ENCODE measurements at places on chromosomes 11 and 22.

DNA sequence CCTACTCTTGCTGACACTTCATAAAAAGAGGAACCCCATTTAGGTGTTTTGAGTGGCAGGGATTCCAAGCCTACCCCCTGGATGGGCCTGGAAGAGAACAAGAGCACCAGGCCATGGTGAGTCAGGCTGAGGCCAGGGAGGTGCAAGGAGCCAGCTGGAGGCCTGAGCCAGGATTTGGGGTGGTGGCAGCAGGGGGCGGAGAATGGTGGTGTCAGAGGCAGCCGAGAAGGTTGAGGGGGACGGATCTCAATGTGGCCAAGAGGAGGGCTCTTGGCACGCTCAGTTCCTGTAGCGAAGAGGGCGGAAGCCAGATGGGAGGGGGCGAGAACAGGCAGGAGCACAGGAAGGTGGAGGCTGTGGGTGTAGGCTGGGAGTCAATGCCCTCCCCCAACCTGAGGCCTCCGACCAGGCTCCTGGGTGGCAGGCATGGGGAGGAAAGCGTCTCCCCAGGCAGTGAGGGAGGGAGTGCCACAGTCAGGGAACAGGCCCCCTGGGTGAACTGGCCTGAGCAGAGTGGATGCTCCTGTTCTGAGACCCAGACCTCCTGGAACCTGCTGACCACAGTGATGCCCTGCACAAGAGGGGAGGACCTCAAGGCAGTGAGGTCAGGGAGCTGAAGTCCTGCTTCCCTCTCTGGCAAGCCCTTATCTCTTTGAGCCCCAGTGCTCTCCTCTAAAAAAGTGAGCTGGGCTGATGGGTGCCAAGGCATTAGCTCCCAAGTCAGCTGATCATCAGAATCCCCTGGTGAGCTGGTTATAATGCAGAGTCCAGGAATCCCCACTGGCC, 13.9 kb downstream of the RTN4RL2 start:
- no peak for DNase-seq

DNA sequence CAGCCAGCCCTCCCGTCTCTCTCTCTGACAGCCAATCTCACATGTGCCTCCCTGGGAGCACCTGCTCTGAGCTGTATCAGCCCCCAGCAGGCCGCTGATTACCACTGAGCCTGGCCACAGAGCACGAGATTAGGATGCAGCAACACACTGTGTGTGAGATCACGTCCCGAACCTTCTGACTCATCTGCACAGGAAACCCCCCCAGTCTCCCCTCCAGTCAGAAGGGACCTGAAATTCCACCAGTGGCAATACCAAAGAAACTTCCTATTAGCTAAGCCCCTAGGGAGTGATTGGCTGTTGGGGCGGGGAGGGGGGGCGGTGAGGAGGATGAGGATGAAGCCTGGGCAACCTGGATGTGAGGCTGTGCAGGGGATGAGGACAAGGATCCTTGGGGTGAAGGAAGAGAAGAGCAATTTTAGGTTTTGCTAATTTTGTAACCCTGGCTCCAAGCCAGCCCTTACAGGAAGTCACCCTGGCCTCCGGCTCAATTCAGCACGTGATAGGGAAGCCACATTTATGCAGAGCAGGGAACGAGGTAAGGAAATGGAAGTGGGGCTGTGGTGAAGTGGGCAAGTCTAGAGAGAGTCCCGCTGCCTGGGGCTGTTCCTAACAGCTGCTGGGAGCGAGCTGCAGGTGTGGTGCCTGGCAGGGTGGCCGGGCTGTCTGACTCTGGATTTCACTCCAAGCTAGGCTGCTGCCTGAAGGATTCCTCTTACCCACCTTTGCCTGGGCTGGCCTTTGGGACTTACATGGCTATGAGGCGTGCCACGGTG, 1.9 kb downstream of the SLC43A3 start:
- DNase-seq = no peak

DNA sequence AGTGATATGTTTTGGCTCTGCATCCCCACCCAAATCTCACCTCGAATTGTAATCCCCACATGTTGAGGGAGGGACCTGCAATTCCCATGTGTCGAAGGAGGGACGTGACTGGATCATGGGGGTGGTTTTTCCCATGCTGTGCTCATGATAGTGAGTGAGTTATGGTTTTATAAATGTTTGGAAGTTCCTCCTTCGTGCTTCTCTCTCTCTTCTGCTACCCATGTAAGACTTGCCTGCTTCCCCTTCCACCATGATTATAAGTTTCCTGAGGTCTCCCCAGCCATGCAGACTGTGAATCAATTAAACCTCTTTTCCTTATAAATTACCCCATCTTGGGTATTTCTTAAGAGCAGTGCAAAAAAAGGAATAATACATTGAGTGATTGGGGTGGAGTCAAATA, 7.3 kb upstream of the CEP295 start:
- DNase-seq = no peak

DNA sequence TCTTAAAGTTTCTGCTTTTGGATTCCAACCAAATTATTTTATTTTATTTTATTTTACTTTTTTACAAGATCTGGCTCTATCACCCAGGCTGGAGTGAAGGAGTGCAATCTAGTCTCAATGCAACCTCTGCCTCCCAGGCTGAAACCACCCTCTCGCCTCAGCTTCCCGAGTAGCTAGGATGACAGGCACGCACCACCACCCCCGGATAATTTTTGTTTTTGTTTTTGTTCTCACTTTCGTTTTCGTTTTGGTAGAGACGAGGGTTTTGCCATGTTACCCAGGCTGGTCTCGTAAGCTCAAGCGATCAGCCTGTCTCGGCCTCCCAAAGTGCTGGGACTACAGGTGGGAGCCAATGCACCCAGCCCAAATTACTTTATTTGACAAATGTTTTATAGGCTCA, 219.8 kb downstream of the ETS1 start:
- DNase-seq = no peak

- DNase-seq = no peak
These were observed 42.2 kb upstream of the DNAJB7 start for GRCh38 chr22:40904101-40904500.

DNA sequence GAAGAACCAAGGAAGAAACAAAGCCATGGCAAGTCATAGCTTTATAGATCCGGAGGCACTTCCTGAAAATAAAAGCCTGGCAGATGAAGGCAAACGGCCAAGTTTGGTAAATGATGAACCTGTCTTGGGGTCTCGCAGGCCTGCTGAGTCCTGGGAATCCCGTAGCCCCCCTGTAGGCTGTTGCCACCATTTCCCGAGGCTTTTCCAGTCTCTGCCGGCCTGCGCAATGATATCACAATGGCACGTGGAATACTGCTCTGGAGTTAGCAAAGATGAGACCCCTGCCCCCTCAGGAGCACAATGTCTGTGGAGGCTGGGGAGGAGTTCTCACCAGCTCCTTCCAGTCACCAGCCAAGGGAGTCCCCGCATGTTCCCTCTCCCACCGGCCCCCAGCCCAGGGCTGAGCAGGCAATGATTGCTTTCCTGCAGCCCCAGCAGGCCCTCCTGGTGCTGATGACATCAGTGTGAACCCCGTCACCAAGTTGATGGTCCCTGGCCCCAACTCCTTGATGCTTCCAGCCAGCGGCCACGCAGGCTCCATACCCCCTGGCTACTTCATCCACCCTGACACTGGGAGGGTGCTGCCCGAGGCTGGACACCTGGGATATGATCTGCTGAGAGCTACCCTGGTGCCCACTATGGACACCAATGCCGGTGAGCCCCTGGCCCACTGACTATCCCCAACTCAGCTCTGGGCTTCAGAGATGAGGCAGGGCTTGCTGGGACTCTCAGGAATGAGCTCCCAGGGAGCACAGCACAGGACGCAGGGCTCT, 55.9 kb downstream of the BTG4 start:
- DNase-seq = no peak

GRCh38 chr11:40517122-40517521, 942.3 kb downstream of the LRRC4C start:
- no peak for DNase-seq

DNA sequence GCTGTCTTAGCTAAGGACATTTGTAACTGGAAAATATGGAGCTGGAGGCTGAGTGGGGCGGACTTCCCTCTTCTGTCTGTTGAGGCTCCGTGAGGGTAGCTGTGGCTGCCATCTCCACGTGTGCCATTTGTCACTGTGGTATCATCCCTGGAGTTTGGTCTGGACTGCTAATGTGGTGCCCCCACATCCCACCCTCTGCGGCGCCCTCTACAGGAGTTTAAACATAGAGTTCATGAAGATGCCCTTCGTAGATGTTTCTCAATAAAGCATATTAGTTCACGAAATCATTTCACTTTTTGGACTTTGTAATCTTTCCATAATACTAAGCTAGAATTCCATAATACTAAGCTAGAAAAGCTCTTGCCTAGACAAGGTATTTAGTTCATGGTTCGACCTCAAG, 52.4 kb downstream of the TECTA start:
- DNase-seq = no peak

DNA sequence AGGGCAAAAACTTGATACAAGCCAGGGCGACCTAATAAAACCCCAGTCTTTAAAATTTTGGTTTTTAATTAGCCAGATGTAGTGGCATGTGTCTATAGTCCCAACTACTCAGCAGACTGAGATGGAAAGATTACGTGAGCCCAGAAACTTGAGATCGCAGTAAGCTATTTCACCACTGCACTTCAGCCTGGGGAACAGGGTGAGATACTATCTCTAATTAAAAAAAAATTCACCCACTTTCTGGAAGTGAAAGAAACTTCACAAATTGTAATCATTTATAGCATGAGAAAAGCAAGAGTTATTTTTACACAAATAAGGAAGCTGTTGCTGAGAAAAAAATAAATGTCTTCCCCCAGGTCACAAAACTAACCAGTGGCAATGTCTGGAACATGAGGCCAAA, 882 bp upstream of the GLYATL2 start:
- no peak for DNase-seq

DNA sequence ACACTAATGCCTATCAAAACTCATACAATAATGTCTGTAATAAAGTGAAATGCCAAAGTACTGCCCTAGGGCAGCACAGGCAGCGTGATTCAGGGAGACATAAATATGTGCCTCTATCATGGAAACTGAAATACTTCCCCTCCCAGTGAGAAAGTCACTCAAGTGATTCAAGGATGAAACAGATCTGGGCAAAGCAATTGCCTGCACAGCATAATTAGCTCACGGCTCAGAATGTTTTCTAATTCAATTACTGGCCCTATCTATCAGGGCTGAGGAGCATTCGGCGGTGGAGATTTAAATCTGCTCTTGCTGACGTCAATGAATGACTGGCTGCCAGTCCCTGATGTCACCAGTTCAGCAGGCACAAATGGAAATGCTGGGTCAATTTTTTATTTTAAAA, 27.7 kb upstream of the PPP2R1B start:
- no peak for DNase-seq

GRCh38 chr11:1008803-1009145, 27.7 kb downstream of the MUC6 start:
- no peak for DNase-seq

- peak; percentile 75 for DNase-seq
These were observed at the start of gene NPTXR for GRCh38 chr22:38843657-38844314. NPTXR (minus strand) TSS chr22:38844028.

DNA sequence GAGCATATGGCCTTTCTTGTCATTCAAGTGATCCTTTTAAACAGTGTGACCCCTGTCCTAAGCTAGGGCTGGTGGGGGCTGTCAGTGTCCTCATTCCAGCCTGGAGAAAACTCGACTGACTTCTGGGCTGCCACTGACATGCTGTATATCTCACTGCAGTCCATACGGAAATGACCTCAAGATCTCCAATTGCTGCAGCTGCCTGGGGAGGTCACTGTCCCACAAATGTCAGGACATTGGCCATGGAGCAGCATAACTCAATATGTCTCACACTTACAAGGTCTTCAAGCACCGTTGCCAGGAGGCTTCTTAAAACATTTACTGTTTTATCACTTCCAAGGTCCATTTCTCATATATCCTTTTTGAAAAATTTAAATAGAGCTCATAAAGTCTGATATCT, 27.8 kb upstream of the CSNK2A3 start:
- no peak for DNase-seq

GRCh38 chr22:22884010-22884887, 3.4 kb upstream of the IGLL5 start:
- peak; percentile 88 for DNase-seq

DNA sequence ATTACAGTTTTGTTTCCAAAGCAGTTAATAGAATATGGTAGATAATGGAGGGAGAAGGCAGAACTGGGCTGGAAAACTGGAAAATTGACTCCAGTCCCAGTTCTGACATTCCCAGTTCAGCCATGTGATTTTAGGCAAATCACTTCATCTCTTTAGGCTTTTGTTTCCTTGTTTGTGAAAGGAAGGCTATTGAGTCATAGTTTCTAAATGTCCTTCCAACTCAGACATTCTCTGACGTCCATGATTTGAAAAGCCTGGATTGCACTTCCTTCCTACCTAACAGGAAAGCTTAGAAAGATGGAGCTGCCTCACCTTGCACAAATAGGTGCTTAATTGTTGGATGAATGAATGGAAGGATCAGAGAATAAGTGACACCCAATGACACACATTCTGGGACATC, 19.8 kb upstream of the GALNT18 start:
- no peak for DNase-seq

GRCh38 chr11:6928916-6929315, 2.7 kb downstream of the ZNF215 start:
- DNase-seq = no peak

DNA sequence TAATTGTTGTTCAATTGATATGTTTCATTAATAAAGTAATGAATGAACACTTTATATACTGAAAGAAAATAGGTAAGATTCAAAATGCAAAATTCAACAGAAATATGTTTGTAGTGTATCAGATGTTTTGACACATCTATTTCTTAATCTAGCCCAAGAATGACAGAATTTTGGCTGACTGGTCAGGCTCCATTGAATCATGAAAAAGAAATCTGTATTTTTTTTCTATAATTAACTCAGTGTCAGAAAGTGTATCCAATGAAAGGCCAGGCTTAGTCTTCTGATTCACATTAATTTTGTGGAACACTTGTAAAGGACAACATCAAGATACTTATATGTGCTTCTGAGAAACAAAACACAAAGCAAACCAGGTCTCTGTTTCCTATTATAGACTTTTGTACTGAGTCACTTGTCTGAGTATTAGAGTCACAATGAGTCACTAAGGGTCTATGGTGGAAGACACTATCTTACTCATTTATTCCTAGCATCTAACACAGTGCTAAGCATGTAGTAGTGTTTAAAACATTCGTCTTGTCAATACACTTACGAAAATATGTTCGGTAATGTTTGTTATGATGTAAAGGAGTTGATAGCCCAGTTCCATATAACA, 297.7 kb upstream of the CCDC90B start:
- DNase-seq = no peak

DNA sequence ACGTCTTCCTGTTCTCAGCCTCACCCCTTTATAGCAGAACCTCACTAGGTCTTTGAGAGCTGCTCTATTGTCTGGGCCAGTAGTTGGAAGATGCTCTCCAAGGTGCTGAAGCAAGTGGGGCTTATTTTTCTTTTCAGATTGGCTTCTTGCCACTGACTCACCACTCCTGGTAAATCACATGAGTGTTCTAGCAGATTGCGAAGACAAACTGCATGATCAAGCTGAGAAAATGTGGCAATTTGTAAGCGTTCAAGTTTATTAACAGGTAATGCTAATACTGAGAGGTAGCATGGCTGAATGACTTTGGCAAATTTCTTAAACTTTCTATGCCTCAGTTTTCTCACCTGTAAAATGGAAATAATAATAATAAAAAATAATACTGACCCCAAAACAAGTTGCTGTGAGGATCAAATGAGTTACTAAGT, 59.2 kb downstream of the CACNG2 start:
- DNase-seq = peak; percentile 29

Measured in HuH-7 (cell line).